ENCODE measurements at places on chromosomes 13 and 19. TPM values are rescaled to one million over a fixed set of nuclear protein-coding genes. Genes with fewer than 3 reads are reported as not detected.

PPM1N gene
- polyA plus RNA-seq: 0.59 TPM

CACNA1A gene
- polyA plus RNA-seq: 0.17 TPM

PEG3 gene
- polyA plus RNA-seq: 0.02 TPM

ZNF223 gene
- polyA plus RNA-seq: 1.2 TPM

PCID2 gene
- 52.1 TPM for polyA plus RNA-seq

INAFM1 gene
- polyA plus RNA-seq: 3.0 TPM

TMEM86B gene
- polyA plus RNA-seq: 5.8 TPM

PLPPR3 gene
- 2.0 TPM for polyA plus RNA-seq

FBN3 gene
- polyA plus RNA-seq: not detected

COMP gene
- polyA plus RNA-seq: not detected

GNG8 gene
- polyA plus RNA-seq: not detected

WTIP gene
- 18.0 TPM for polyA plus RNA-seq

KASH5 gene
- polyA plus RNA-seq: not detected

ZNF682 gene
- 2.3 TPM for polyA plus RNA-seq

ZNF181 gene
- 4.1 TPM for polyA plus RNA-seq

VSTM1 gene
- not detected for polyA plus RNA-seq

FCAR gene
- polyA plus RNA-seq: not detected

GRCh38 chr19:18274781-18275356 is 617 bp upstream of the IQCN start:
- DNase-seq: peak; percentile 81

GRCh38 chr19:33171222-33171795 is 22.8 kb upstream of the LRP3 start:
- DNase-seq: no peak

DNA sequence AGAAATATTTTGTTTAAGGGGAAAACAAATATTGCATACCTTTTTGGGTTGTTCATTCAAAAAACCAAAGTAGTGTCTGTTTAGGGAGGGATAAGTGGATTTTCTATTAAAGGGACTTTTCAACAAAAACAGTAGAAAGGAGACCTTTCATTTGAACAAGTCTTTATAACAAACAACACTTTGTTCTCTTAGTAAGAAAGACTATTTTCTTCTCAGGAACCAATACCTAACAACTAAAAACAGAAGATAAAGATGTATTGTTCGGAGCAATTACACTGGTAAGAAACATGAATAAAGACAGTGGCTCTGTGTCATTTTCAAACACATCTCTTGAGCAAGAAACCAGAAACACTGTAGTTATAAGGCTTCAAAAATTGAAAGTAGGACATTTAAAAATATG is 1610.1 kb upstream of the PCDH20 start:
- DNase-seq: no peak

DNA sequence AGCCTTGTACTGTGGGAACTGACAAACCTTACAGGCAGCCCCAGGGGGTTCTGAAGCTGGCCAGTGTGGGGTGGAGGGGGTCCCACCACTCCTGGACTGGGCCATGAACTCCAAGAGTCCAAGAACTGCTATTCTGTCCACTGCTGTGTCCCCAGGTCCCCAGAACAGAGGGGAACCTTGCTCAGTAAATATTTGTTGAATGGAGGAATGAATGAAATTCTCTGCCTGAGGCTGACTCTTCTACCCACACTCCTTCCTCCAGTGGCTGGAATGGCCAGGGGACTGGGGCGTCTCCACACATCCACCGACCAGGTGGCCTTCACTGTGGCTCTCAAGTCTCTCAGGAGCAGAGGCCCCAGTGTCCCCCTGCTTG is 11.6 kb downstream of the WIZ start:
- no peak for DNase-seq

DNA sequence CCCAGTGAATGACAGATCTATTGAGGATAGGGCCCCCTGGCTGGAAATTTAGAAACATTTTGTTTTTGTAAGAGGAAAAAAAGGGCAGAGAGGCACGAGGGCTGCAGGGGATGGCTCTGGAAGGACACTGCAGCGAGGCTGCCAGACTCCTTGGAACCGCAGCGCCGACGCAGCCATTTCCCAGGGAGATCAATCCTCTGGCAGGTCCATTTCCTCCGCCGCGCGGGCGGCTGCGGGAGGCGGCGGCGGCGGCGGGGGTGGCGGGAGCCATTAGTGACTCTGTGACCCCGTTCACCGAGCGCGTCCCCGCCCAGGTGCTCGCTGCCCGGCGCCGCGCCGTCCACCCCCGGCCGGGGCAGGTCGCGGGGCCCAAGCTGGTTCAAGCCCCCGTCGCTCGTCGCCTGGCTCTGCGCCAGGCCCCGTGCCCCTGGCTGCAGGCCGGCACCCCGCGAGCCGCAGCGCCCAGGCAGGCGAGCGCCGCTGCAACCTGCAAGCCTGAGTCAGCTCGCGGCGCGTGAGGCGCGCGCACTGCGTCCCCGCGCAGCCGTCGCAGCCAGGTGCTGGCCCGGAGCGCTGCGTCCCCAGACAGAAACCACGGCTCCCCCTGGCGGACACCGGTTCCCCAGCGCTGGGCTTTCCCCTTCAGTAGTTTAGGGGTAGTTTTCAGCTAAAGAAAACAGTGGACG is 192.6 kb downstream of the KATNAL1 start:
- peak; percentile 80 for DNase-seq

- no peak for DNase-seq
Measured at GRCh38 chr13:95982144-95982543, 71.1 kb downstream of the UGGT2 start.

DNA sequence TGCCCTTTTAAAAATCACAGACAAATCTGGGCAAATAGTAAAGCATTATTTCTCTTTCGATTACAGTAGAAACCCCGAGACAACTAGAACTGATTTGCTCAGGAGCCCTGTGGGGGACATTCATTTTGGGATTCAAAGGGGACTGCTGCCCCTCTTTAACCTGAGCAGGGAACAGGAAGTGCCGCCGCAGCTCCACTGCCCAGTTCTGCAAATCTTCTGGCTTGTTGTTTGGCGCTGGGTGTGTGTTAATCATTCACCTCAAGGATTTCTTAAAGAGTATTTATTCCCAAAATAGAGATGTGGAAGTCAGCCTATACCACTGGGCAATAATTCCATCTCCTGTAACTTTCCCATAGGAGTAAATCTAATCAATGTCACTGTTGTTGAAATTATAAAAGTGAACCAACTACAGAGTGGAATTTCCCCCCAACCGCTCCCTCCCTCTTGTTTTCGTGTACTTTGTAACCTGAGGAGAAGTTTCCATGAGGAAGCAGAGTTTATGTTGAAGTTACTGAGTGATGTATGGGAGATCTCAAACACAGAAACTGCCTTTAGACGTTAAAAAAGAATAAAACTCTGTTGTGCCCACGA is 515.8 kb downstream of the KLF12 start:
- no peak for DNase-seq

DNA sequence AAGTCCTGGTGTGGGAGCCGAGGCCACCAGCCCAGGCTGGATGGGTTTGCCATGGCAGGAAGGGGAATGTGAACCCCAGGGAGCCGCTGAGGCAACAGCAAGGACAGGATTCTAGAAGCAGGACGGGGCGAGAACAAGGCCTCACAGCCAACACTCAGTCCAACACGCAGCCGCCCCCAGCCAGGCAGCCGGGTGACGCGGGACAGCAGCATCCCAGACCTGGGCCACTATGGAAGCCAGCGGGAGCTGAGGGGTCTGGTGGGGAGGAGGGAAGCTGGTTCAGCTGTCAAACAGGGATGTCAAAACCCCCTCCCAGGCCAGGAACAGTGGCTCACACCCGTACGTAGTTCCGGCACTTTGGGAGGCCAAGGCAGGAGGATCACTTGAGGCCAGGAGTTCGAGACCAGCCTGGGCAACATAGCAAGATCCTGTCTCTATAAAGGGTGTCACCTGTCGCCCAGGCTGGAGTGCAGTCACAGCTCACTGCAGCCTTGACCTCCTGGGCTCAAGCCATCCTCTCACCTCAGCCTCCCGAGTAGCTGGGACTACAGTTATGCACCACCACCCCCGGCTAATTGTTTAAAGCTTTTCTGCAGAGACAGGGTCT is 6.8 kb downstream of the MEX3D start:
- no peak for DNase-seq

- no peak for DNase-seq
Measured at GRCh38 chr13:71813187-71813586, 53.8 kb downstream of the DACH1 start.

DNA sequence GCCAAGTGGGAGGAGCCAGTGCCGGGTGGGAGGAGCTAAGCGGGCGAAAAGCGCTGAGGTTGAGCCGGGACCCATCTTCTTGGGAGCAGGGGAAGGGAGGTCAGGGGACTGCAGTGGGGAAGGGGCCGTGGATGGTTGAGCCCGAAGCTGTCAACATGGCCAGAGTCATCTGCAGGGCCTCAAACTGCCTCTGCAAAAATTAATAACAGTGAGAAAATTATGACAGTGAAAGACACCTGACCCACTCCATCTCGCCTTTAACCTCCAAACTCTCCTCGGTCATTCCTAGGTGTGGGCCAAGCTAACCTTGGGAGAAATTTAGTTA is 30.1 kb downstream of the ZNF557 start:
- DNase-seq: no peak

- no peak for DNase-seq
Measured at GRCh38 chr13:39571502-39572092, 31.4 kb downstream of the LHFPL6 start.

- DNase-seq: no peak
Measured at GRCh38 chr19:45079911-45080370, 881 bp downstream of the GEMIN7 start.

DNA sequence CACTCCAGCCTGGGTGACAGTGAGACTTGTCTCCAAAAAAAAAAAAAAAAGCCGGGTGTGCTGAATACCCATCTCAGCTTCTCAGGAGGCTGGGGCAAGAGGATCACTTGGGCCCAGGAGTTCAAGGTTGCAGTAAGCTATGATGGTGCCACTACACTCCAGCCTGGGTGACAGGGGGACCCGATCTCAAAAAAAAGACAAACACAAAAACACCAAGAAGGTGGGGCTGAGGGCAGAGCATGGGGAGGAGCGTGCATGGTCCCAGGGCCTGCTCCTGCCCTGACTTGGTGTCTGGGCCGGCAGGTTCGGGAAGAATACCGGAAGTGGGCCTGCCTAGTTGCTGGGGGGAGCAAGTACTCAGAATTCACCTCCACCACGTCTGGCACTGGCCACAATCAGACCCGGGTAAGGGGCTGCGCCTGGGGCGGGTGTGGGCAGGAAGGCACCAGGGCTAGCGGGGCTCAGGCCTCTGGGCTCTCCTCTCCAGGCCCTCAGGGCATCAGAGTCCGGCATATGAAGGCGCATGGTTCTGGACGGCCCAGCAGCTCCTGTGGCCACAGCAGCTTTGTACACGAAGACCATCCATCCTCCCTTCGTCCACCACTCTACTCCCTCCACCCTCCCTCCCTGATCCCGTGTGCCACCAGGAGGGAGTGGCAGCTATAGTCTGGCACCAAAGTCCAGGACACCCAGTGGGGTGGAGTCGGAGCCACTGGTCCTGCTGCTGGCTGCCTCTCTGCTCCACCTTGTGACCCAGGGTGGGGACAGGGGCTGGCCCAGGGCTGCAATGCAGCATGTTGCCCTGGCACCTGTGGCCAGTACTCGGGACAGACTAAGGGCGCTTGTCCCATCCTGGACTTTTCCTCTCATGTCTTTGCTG is 11.3 kb downstream of the DDX39A start:
- DNase-seq: no peak

DNA sequence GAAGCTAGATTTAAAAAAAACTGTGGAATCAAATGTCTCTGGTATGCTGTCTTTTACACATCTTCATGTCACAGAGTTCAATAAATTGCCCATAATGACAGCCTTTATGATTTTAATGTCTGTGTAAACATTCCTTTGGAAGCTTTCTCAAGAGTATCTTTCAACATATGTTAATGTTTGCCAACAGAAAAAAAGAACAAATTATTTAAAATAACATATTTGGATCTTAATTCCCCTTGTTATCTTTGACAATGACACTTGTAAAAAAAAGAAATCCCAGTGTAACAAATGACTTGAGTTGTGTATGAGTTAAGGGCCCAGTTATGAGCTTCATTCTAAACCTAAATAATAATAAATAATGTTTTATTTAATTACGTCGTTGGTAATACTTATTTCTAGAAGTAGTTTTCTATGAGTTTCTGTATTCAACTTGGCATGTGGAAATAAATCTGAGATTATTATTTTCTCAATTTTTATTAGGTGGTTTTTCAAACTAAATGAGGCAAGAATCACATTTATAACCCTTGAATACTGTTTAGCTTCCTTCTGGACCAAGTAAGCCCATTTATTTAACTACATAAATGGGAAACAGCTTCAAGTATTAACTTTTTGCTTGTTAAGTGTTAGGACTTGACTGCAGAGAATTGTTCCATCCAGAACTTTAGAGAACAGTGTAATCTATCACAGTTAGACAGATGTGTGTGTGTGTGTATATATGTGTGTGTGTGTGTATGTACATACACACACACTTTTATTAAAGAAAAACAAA is 182.1 kb downstream of the POSTN start:
- DNase-seq: no peak

- peak; percentile 52 for DNase-seq
Measured at GRCh38 chr19:38514812-38515633, 81.5 kb downstream of the RYR1 start.

GRCh38 chr13:28587174-28587540 is 71.8 kb upstream of the POMP start:
- DNase-seq: no peak

GRCh38 chr19:16536130-16536529 is 6.1 kb downstream of the CHERP start:
- DNase-seq: no peak

DNA sequence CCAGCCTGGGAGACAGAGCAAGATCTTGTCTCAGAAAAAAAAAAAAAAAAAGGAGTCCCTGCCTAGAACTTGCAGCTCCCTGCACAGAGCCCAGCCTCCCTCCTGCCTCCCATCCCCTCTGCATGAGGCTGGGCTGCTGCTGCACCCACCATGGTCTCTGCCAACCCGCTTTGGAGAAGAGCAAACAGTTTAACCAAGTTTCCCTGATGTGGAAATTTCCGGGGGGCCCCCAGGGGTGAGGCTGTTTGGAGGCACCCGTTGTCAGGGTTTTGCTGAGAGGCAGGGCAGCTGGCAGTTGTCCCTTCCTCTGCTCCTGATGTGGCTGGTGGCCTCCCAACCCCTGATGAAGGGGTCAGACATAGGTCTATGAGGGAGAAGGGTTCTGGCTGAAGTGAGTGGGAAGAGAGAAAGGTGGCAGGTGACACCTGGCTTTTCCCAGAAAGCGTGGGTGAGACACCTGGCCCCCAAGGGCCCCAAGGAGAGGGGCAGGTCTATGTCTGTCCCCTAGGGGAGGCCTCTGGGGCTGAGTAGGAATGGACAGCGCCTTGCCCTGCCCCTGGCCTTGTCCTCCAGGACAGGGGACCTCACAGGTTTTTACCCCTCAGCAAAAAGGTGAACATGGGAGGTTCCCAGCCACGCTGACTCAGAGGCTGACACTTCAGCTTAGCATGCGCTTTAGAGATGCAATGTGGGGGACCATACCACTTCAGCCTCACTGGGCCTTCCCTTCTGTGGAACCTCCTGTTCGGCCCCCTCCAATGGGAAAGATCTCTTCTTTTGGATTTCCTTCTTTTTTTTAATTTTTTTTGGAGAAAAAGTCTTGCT is 5.5 kb downstream of the LRP3 start:
- no peak for DNase-seq

DNA sequence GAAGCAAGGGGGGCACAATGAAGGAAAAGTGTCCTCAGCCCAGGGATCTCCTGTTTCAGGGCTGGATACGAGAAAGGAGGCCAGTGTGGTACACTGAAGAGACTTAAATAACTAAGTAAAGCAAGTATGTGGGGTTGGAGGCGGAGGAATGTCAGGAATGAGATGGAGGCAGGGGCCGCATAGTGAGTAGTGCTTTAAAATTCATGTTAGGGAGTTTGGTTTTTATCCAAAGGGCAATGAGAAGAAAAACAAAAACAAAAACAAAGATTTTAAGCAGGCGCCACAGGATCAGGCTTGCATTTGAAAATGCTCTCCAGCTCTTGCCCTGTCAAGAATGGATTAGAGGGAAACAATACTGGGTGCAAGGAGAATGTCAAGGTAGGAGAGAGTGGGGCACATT is 273.4 kb downstream of the DCLK1 start:
- DNase-seq: no peak

Data from endothelial cell of umbilical vein (primary cell).